ENCODE measurements at places on chromosomes 1 and 21.

DNA sequence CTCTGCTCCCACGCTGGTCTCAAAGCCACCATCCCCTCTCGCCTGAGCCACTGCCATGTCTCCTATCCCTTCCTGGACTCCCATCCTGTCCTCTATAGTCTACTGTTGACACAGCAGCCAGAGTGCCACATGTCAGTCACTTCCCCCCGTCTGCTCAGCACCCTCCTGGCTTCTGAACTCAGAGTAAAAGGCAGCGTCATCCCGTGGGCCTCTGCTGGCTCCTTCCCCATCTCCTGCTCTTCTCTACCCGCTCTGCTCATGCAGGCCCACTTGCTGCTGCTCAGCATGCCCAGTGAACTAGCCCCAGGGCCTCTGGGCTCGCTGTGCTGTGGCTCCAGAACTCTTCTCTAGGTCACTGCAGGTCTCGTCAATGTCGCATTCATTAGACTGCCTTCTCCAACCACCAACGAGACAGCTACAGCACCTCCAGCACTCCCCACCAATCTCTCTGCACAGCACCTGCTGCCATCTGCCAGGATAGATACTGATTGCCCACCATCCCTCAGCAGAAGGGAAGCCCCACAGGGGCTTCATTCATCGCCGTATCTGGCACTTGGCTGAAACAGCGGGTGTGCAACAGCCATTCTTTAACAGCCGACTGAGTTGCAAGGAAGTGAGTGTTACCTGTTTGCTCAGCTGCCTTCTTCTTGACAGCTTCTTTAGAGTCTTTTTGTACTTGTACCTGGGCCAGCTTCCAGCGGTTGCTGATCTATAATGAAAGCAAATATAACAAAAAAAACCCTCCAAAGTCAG is 11.8 kb upstream of the SRM start:
- no peak for DNase-seq

GRCh38 chr1:35894183-35894582 is 11.2 kb downstream of the AGO1 start:
- no peak for DNase-seq

DNA sequence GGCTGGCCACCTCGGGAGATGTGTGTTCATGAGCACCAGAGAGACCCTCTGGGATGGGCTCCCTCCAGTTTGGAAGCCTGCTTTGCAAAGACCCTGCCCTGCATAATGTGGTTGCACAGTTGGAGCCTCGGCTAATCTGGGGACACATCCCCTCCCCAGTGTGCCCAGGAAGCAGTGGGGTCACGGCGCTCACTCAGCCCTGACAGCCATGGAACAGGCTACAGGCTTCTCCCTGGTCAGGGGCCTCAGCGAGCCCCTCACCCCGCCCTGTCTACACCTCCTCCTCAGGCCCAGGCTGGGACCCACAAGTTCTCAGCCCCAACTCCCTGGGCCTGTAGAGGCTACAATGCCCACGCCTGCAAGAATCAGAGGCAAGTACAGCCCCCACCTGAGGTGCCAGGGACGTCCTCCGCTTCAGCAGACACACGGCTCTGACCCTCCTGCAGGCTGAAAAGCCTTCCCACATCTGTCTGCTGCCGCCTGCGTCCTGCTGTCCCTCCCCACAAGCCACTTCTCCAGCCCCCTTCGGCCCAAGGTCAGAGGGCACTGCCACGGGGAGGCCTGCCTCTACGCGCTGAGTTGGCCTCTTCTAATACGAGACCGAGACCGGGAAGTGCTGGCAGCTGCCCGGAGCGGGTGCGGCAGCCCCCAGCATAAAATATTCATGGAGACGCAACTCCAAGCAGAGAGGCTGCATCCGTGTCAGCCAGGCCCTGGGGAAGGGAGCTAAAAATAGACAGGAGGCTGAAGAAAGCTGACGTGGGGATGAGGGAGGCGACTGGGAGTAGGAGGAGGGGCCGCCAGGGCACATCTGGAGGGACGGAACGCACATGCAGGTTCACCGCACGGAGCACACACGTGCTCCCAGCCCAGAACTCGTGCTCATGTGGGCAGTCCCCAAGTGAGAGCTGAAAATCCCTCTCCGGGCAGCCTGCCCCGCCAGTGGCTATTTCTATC is 15.2 kb upstream of the GPR153 start:
- DNase-seq = no peak

DNA sequence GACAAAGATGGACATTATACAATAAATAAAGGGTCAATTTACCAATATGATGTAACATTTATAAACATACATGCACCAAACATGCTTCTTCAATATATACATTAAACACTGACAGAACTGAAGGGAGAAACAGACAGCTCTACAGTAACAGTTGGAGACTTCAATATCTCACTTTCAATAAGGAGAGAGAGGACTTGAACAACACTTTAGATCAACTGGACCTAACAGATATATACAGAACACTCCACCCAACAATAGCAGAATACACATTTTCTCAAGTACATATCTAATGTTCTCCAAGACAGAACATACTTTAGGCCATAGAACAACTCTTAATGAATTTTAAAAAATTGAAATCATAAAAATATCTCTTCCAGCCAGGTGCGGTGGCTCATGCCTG is 50.6 kb upstream of the TTC39A start:
- no peak for DNase-seq

- no peak for DNase-seq
Observed at GRCh38 chr1:223338811-223339746, 24.9 kb downstream of the SUSD4 start.

GRCh38 chr1:180230791-180231505 is 884 bp downstream of the LHX4 start:
- peak; percentile 24 for DNase-seq

DNA sequence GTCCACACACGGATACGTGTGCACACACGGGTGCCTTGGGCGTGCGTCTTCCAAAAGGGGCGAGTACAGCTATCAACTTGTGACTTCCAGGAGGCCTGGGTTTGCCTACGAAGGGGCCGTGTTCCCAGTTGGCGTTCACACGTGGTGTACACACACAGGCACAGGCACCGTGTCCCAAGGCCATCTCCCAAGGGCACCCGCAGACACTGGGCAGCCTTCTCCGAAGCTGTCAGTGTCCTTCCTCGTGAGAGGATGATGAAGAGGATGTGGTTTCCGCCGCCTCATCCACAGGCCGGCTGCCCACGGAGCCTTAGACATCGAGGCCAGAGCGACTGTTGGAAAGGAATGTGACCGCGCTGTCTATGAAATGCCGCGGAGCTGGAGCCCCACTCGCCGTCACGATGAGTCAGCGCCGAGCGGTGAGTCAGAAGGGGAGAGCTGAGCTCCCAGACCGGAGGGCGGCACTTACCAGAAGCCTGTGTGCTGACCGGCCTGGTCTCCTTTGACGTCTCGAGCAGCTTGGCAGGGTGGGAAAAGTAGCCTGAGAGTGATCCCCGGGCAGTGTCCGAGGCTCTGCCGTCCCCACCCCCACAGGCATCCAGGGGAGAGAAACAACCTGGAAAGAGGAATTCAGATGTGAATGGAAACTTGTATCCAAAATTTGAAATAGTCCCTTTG is 141.4 kb upstream of the ARHGEF16 start:
- DNase-seq = no peak

GRCh38 chr1:14296795-14297194 is 301.7 kb upstream of the KAZN start:
- DNase-seq = no peak

DNA sequence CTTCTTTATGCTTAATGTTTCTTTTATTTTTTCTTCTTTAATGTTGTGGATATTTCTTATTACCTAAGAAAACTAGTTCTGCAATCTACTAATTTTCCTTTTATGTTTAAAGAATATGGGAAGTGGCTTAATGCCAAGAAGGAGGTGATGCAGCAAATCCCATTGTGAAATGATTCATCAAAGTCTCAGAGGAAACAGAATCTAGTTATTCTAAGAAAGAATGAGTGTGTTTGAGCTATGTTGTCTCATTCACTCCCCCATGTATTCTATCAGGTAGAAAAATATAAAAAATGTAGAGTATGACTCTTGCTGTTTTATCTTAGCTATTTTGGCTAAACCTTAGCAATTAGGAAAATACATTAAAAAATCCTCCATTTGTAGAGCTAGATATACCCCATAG is 659.9 kb upstream of the RGS18 start:
- DNase-seq = no peak

GRCh38 chr1:164720440-164721227 is 161.7 kb downstream of the PBX1 start:
- no peak for DNase-seq

DNA sequence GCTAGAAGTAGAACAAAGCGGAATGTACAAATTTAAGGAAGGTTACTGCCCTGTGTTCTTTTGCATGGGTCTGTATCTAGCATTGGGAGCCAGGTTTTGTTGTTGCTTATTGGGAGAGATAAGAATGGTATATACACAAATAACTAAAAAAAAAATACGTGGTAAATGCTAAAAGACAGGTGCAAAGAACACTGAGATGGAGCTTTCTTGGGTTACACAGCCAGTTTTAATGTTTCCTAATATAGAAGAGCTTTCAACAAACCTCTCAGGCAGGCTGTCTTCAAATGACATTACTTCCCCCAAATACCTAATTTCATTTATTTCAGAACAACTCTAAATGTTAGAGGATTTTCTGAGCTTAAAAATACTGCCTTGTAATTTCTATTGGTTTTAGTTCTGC is 1.4 kb upstream of the MDM4 start:
- DNase-seq = no peak

- DNase-seq = peak; percentile 33
Observed at GRCh38 chr1:153679337-153680119, 1.0 kb downstream of the NPR1 start.

DNA sequence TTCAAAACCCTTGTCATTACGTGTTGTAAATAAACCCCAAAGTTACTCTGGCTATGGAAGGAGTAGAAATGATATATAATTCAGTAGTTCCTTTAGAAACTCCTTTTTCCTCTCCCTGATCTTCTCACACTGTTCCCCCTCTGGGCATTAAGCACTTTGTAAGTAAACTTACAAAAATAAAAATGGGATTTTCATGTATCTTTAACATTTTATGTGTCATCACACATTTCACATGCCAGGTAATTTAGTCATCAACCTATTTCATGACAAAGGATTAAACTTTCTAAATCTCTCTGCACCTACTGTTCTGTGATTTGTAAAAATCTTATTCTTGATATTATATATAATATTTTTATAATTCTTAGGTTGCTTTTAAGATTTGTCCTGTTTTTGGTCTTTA is 176.9 kb downstream of the NEK7 start:
- no peak for DNase-seq

GRCh38 chr1:1441002-1441888 is 5.8 kb downstream of the VWA1 start:
- DNase-seq = peak; percentile 35

DNA sequence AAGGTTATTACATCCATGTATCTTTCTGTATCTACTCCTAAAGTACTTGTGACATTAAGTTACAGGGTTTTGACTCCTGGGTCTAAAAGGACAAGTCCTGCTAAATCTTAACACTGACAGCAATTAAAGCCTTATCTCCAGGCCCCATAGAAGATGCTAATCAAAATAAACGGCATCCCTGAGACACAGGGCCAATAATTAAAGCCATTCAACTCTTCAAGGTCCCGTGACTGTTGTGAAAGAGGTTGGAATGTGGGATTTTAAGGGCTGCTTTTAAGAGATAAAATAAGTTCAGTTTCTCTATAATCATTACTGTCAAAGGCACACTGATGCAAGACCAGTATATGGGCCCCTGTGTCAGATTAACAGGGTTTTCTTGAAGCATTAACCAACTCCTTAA is 8.3 kb downstream of the DNAI4 start:
- DNase-seq = no peak

- DNase-seq = no peak
Observed at GRCh38 chr1:3140437-3140836, 71.4 kb downstream of the PRDM16 start.

DNA sequence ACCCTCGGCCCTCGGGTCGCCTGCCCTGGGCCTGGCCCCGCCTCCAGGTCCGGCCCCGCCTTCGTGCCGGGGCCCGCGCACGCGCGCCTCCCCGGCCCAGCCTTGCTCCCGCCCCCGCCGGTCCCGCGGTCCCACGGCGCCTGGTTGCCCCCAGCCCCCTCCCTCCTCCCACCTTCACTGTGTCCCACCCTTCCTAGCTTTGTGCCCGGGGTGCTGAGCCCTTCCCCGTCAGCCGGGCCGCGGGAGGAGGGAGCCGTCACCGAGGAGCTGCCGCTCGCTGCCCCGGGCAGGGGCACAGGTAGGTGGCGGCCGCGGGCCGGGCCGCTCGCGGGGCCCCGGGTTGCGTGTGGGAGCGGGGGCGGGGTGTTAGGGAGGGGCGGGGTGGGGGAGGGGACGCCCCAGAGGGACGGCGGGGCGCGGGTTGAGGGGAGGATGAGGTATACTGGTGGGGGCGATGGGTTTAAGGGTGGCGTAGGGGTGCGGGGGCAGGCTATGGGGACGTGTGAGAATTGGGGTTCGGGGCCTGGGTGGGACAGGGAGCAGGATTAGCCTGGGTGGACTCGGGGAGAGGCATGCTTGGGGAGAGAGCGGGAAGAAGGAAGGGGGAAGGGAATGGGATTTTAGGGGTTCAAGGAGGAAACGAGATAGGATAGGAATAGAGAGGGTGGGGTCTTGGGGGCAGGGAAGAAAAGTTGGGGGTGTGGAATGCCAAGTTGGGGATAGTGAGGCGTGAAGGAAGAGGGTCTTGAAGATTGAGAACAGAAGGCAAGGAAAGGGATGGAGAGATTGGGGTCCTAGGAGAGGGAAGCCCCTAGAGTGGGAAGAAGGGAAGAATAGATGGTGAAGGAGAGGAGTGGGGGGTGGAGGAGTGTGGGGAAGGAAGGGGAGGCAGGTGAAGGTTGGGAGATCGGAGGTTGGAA is at the start of gene LRRC42:
Gene LRRC42, plus strand, starts transcription at position 99 of the 920 bp plus-strand sequence. CDS start 5,650 bp downstream, outside the sequence.
- no peak for DNase-seq

GRCh38 chr1:115499253-115499652 is 142.5 kb upstream of the VANGL1 start:
- no peak for DNase-seq

DNA sequence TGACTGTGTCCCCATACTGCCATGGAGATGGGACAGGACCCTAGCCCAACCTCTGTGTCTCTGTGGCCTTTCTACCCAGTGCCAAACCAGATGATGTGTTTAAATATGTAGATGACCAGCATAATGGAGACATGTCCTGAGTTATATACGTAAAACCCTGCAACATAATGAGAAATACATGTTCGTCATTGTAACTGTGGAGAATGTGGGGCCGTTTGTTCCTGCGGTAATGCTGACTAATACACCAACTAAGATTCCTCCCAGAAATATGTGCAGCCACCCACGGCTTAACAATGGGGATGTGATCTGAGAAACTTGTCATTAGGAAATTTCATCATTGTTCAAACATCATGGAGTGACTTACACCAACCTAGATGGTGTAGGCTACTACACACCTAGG is 71.7 kb upstream of the SIM2 start:
- DNase-seq = no peak
